GOT3 (cell line): ENCODE measurements at places on chromosomes 12 and 14.

- no peak for DNase-seq
Observed at GRCh38 chr14:70602254-70602653, 1.8 kb upstream of the MED6 start.

DNA sequence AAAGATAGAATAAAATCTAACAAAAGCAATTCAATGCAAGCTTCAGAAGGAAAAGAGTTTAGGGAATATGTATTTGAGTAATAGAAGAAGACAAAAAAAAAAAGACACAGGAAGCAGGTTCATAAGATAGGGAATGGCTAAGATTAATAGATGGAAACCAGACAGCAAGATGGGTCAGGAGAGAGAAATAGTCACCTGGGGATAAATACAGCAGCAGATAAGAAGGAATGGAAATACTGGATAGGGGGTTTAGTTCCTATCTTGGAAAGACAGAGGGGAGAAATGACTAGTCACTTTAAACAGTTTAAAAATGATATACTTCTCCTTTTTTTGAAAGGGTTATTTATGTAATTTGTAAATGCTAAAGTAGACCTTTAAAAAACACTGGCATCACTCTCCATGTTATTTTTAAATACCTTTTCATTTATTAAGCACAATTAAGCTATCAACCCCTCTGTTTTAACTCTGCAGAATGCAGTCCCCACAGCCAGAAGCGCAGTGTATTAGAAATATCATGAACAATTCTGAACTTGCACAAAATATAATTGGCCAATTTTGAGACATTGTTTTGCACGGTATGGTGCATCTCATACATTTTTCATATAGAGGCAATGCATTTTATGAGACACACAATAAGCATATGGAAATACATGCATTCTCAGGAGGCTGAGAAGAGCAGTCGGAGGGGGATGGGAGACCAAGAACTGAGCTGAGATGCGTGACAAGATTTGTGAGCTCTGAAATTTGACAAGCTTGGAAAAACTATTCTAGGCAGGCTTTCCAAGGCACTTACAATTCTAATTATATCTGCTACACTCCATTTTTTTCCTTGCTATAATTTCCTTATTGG lies 303.4 kb upstream of the PRICKLE1 start:
- DNase-seq, result no peak

DNA sequence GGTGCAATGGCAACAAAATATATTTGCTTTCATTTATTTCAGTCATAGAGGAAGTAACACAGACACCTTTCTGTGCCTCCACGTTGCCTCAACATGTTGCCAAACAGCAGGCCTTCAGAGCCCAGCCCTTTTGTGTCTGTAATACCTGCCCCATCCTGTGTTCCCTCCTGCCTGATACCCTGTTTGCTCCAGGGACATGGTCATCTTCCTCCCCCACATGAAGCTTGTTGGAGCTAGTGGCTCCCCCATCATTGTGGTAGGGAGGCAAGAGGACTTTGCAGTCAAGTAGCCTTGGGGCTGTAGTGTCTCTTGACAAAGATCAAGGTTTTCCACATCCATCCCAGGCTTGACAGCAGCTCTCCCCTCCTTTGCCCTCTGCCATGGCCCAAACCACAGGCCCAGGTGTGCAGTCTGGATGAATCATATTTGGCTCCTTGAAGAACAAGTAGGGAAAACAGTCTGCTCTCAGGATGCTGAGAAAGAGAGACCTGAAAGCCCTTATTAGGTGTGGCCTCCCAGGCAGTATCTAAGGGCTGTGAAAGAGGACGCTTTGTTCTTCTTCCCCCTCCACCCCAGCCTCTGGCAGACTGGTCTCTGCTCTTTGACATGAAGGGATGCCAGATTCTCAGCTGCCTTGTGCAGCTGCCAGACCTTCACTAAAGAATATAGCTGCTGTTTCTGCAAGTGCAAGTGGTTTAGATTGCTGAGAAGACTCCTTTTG lies 329.0 kb downstream of the C12orf75 start:
- DNase-seq, result no peak

DNA sequence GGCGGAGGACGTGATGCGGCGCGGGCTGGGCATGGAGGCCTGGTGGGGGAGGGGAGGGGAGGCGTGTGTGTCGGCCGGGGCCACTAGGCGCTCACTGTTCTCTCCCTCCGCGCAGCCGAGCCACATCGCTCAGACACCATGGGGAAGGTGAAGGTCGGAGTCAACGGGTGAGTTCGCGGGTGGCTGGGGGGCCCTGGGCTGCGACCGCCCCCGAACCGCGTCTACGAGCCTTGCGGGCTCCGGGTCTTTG lies 303 bp downstream of the GAPDH start:
- DNase-seq, result no peak

DNA sequence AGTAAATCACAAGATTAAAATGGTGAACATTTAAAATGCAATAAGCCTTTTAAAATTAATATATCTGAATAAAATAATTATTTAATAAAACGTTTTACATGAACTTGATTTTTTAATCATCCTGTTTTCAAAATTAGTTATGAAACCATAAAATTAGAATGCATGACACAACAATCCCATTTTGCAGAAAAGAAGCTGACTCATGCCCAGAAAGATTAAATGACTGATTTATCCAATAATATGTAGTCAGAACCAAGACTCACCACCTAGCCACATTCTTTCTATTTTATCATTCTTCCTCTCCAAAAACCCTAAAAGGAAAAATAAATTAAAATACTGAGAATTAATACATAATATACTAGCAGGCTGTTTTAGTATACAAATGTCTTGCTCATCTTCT lies 83.0 kb upstream of the LGR5 start:
- no peak for DNase-seq

DNA sequence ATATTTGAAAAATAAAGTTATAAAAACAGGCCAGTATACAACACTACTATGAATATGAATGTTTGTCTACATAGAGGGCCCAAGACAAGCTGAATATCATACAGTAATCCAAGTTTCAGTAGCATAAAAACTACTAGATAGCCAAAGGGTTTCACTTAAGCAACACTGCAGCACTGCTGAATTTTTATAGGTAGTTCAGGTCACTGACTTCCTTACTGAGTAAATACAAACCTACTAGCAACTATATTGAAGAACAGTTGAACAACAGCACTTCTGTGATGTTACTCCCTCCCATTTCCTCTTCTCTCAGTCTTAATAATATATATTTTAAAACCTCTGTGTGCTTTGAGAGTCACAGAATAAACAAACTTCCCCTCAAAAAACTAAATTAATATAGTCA lies 42.7 kb downstream of the GTF2A1 start:
- DNase-seq, result no peak

- DNase-seq, result no peak
Observed at GRCh38 chr14:71169861-71170260, 262.6 kb downstream of the PCNX1 start.

DNA sequence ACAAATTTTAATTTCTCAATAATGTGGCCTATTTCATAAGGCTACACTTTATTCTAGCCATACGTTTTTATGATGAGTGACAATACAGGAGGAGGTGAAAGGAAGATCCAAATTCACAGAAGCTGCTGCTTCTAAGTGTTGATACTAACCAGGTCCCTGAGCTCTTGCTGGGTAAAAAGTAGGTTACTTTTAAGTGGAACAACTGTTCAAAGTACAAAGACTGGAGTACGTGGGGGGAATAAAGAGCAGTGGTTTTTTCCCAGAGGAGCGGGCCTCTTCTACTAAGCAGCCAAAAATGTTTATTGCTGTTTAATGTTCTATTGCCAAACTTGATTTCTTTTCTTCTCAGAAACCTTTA lies 301.8 kb downstream of the AEBP2 start:
- DNase-seq, result no peak

- no peak for DNase-seq
Observed at GRCh38 chr14:103347091-103347815, 13.2 kb downstream of the EIF5 start.

DNA sequence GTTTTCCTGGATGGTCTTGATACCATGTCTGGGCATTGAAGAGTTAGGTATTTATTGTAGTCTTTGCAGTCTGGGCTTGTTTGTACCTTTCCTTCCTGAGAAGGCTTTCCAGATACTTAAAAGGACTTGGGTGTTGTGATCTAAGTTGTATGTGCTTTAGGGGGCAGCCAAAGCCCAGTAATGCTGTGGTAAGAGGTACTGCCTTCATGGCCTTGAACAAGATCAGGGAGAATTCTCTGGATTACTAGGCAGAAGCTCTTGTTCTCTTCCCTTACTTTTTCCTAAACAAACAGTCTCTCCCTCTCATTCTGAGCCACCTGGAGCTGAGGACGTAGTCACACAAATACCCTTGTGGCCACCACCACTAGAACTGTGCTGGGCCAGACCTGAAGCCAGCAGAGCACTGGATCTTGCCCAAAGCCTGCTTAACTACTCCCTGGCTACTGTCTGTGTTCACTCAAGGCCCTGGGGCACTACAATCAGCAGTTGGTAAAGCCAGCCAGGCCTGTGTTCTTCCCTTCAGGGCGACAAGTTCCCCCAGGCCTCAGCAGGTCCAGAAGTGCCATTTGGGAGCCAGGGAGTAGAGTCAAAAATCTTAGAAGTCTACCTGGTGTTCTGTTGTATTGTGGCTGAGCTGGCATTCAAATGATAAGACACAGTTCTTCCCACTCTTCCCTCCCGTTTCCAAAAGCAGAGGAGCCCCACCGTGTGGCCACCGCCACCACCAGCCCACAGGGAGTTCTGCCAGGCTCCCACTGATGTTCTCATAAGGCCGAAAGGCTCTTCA lies 11.4 kb downstream of the PRORP start:
- DNase-seq, result no peak

DNA sequence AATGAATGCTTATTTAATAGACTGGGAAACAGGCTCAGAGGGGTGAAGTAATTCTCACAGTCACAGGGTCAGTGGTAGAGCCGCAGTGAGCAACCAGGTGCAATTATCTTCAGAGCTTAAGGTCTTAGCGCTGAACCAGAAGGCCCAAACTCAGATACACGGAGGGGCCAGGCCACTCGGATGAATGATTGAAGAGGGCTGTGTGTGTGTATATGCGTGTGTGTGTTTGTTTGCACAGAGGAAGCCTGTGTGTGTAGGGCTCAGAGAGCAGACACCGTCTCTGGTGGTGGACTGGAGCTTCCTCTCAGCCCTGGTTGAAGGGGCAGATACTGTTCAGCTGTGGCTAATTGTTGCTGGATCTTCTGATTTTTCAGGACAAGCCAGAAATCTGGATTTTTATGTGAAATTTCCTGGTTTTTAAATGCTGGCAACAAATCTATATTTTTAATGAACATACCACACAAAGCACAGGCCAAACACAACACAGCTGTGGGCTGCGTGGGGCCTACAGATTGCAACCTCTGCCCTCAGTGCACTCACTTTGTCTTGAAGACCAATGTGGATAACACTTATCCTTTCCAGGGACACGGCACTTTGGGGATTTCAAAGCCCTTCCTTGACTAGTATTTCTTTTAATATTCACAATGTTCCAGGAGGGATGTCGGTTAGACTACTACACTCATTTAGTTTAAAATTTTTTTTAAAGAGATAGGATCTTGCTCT lies 94.5 kb upstream of the NRXN3 start:
- DNase-seq, result no peak

GRCh38 chr14:103700753-103701490 lies 14.3 kb downstream of the XRCC3 start:
- DNase-seq, result no peak

- DNase-seq, result no peak
Observed at GRCh38 chr12:53674977-53675700, 744 bp downstream of the ATP5MC2 start.

GRCh38 chr14:31265701-31266398 lies 58.3 kb upstream of the HECTD1 start:
- DNase-seq, result no peak

DNA sequence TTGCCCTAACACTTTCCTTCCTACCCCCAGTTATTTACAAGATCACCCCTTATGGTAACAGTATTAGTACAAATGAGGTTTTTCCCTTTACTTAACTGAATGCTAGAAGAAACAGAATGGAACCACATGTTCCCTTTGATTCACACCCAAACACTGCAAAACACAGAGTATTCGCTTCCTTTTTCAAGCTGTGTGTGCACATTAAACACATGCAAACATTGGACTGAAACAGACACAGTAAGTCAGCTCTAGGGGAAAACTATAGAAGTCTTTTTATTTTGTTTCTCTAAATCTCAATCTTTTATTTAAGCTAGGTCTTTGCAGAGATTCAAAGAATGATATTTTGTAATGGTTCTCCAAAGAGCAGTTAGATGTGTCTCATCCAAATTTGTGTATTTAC lies 728.5 kb downstream of the DIO2 start:
- no peak for DNase-seq

DNA sequence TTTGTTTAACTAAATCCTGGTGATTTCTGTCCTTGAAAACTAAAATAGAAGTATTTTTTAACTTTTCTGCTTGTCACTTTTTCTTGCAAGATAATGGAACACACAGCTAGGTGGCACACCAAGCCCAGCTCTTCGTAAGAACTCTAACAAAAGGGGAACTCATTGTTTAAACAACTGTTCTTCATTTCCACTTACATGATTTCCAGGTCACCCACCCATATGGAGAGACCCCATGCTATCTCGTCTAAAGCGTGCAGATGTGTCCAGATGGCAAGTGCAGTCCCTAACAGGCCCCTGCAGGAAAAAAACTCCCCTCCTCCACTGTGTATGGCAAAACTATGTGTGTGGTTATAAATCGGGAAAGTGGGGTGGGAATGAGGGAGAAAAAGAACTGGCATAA lies 43.3 kb upstream of the NT5DC3 start:
- DNase-seq, result no peak

DNA sequence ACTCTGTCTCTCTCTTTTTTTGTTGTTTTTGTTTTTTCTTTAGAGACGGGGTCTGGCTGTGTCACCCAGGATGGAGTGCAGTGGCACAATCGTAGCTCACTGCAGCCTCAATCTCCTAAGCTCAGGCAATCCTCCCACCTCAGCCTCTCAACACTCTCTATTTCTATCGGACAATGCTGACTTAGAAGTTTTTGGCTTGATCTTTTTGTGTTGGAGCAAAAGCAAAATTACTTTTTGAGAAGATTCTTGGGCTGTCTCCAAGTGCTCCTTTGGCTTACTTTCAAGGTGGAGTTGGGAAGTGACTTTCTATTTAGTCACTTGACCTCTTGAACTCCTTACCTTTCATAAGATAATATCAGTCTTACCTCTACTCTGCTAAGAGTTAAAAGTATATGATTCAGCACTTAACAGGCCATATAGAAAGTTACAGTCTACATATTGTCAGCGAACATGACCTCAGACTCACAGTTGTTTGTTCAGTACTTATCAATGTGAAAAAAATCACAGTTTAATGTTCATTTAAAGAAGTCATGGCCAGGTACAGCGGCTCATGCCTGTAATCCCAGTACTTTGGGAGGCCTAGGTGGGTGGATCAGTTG lies 15.4 kb upstream of the MIA2 start:
- DNase-seq, result no peak

DNA sequence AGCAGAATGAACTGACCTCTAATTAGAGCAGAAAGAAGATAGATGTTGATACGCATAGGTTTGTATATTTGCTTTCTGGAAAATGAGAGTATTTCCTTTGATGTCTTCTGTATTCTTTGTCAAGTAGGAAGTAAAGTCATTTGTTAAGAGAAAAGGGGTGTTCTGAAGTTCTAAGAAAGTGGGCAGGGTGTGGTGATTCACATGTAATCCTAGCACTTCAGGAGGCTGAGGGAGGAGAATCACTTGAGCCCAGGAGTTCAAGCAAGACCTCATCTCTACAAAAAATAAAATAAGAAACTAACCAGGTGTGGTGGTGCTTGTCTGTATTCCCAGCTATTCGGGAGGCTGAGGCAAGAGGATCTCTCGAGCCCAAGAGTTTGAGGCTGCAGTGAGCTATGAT lies 2.8 kb downstream of the RHNO1 start:
- no peak for DNase-seq

- no peak for DNase-seq
Observed at GRCh38 chr14:96803958-96804357, 6.8 kb downstream of the VRK1 start.
